ENCODE measurements at places on chromosomes 7 and 10. TPM values are rescaled to one million over a fixed set of nuclear protein-coding genes. Genes with fewer than 3 reads are reported as not detected.

Gene NKX6-2
- polyA plus RNA-seq: not detected

Gene ELAPOR2
- 0.34 TPM for polyA plus RNA-seq

DNA sequence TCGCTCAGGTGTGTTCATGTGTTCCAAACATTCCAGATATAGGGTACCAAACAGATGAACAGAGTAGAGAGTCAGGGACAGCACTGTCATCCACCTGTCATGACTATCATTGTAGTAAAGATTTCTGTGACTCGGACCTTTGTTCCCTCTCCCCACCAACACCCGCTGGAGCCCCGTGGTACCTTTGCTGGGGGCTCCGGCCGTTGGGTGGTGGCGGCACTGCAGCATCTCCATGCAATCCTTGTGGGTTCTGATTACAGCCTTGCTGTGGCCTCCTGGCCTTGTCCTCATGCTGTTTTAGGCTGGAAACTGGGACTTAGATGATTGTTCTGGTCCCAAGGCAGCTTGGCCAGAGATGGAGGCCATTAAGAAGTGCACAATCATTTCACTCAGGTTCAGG lies 247.3 kb downstream of the SKAP2 start:
- DNase-seq: no peak

GRCh38 chr10:78115135-78115853 lies 81.6 kb downstream of the RPS24 start:
- no peak for DNase-seq

DNA sequence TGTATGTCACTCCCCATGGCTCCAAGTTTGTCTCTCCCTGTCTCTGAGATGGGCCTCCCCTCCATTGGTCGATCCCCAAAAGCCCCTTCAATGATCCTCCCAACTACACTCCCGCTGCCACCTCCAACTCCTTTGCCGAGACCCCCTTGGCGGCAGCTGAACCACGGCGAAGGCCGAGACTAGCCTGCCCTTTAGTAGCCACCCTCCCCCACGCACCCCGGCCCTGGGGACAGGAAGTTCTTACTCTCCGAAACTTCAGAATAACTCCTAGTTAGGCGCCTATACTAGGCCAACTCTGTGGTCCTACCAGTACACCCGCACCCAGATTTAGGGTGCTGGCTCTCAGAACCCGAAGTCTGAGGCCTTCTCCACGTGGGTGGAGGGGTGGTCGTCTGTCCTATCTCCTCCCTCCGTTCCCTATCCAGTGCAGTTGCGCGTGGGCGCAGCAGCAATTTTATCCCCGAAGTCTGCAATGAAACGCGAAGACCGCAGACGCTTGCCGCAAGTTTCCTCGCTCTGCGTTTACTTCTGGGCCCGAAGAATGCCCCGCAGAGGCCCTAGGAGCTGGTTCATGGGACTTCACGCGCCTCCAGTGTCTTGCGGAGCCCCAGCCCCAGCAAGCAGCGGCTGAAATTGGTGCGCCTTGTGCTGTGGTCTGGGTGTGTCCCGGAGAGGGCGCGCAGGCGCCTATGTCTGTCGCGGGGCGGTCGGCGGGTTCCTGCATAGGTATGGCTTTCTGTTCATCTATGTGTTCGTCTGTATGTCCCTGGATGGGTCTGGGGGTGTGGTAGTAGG lies 82.6 kb upstream of the SLF2 start:
- no peak for DNase-seq

GRCh38 chr10:58697691-58698090 lies 185.0 kb downstream of the BICC1 start:
- no peak for DNase-seq

GRCh38 chr7:45524445-45524844 lies 49.7 kb upstream of the ADCY1 start:
- DNase-seq: no peak

DNA sequence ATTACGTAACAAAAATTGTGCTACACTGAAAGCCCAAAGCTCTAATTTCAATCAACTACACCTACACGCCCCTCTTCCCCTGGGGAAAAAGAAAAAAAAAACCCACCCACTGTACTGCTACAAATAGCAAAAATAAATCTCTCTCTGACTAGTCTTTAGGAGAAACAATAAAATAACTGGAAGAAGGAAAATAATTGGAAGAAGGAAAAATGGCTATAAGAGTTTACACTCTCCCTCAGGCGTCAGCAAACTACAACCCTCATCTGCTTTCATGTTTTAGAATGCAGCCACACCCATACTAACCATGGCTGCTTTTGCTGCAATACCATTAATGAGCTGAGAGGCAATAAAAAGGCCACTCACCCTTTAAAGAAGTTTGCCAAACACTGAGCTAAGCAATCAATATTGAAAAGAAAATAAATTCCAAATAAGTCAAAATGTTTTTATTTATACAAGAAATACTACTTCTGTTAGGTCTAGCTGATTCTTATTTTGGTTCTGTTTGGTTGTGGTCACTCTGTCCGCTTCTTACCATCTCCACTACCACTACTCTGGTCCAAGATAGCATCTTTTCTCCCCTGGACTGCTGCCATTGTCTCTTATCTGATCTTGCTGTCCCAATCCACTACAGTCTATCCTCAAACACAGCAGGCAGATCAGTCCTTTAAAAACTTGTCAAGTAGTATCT lies 3.8 kb downstream of the MINDY3 start:
- no peak for DNase-seq

GRCh38 chr10:73807471-73807870 lies 3.9 kb downstream of the NDST2 start:
- DNase-seq: no peak

- no peak for DNase-seq
Measured at GRCh38 chr7:68613897-68614296, 984.4 kb upstream of the AUTS2 start.

DNA sequence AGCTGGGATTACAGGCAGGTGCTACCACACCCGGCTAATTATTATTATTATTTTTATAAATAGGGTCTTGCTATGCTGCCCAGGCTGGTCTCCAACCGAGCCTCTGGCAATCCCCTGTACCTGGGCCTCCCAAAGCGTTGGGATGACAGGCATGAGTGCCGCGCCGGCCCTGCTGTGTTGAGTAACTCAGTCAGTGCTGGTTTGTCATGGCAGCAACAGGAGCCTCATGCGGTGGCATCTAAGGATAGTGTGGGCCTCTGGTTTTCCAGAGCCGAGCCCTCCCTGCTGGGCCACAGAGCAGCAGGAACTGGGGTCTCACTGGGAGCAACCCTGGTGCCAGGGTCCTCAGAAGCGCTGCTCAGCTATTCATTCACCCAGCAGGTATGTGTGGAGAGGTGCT lies 244.7 kb downstream of the ELFN1 start:
- no peak for DNase-seq

Measured in IMR-90 (cell line).